ENCODE measurements at places on chromosomes 7 and 10.

DNA sequence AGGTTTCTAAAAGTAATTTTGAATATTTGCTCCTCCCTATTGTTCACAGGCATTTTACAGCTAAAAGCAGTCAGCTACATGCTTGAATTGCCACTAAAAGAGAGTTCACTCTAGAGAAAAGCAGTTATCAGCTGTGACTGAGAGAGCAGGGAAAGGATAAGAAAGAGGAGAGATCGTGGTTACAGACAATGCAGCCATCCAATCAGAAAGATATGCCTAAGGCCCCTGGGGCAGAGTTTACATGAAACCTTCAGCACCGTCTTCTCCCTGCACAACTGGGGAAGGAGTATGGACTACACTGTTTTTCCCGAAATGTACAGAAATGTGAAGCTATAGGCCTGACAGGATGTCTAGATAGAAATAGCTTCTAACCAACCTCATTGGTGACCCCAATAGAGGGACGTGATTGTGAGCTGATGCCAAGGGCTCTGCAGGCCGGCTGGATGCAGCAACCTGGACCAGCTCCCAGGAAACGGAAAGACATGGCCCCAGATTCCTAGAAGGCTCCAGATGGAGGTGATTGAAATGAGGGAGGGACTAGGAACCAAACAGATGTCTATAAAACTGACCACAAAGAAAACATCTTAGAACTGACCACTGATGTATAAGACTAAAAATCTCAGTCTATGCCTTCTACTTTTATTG, 3.2 kb upstream of the VSTM4 start:
- no peak for DNase-seq

- DNase-seq = no peak
Measured at GRCh38 chr7:29289156-29290021, 94.8 kb downstream of the CHN2 start.

DNA sequence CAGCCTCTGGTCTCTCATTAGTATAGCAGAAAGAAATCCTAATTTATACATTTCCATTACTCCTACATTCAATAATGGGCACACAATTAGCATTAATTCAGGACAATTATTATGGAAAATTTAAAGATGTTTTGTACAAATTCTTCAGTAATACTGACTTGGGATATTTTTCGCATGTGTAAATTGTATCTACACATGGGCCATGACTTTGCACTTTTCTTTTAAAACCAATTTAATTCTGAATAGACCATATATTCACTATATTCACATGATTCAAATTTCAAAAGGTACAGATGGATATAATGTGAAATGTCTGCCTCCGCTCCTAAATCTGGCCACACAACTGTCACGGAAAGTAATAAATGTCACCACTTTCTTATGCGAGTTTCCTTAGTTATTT, 123.0 kb downstream of the TCERG1L start:
- no peak for DNase-seq

- DNase-seq = no peak
Measured at GRCh38 chr10:122462533-122463465, 1.4 kb downstream of the HTRA1 start.

DNA sequence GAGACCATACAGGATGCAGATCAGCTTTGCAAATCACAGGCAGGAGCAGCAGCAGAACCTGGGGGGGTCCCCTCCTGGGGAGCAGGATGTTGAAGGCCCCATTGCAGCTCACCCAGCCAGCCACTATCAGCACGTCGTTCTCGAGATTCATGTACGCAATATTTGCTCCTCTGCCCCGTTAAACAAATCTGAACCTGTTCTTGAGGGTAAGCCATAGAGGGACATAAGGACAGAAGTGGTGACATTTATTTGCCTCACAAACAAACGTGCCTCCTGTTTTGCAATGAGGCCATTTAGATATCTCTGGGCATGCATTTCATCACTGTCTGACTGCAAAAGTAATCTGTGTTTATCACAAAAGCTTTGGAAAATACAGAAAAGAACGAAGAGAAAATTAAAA, 87.3 kb upstream of the BAIAP2L1 start:
- DNase-seq = no peak

DNA sequence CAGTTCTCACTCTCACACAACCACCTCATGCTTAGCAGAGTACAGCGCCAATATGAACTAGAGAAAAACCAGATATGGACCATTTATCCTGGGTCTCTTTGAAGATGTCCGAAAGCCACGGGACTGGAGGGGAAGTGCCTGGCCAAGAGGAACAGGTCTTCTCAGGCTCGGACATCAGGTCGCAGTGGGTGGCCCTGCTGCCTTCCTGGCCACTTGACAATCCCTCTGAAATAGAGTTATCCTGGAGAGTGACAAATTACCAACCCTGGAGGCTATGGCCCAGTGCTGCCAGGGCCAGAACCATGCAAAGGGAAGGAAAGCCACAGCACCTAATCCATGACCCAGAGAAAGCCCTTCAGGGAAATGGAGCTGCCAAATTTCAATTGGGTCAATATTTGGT, 646.8 kb upstream of the NRP1 start:
- no peak for DNase-seq

GRCh38 chr7:100896732-100897608, 1.3 kb upstream of the ACHE start:
- DNase-seq = no peak

GRCh38 chr7:2299131-2299829, 15.0 kb downstream of the SNX8 start:
- no peak for DNase-seq

DNA sequence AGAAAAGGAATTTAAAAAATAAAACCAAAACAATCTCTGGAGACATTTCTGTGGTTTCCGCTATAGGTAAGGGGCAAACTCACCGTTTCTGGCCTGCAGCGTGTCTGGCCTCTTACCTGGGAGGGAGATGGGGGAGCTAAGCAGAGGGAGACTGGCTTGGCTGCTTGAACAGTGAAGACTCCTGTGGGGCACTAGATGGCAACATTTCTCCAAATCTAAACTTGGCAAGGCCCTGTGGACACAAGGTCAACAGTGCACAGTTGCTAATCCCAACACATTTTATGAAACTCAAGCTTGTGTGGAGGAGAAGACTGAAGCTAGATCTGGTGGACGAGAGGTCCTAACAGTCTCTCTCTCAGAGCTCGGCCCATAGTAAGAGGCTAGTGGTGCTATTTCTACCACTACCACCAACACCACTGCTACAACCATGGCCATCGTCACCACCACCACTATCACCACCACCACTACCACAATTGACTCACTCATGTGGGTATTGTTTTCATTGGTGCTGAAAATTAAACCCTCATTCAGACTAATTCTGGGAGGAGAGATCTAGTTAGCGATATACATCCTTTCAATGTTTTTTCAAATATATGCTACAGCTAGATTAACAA, 28.4 kb upstream of the CDHR3 start:
- no peak for DNase-seq

- no peak for DNase-seq
Measured at GRCh38 chr7:77759294-77759889, 38.8 kb downstream of the TMEM60 start.

- no peak for DNase-seq
Measured at GRCh38 chr10:90930971-90931871, 10.3 kb upstream of the ANKRD1 start.

DNA sequence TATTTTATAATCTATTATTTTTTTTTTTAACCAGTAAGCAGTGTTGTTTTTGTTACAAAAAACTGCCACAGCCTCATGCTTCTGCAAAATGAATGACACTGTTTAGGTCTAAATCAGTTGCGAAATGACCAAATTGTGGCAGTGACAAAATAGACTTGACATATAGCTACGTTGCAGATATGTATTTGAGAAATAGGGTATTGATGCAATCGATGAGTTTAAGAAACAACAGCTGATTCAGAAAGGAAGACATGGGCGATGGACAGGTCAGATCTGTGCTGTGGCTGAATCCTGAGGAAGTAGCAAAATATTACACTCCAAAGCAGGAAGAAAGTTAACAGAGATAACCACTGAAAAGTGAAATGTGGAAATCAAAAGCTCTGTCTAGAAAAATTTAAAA, 89.0 kb upstream of the STEAP4 start:
- DNase-seq = no peak

- DNase-seq = no peak
Measured at GRCh38 chr7:17370901-17371585, 72.6 kb downstream of the AHR start.

DNA sequence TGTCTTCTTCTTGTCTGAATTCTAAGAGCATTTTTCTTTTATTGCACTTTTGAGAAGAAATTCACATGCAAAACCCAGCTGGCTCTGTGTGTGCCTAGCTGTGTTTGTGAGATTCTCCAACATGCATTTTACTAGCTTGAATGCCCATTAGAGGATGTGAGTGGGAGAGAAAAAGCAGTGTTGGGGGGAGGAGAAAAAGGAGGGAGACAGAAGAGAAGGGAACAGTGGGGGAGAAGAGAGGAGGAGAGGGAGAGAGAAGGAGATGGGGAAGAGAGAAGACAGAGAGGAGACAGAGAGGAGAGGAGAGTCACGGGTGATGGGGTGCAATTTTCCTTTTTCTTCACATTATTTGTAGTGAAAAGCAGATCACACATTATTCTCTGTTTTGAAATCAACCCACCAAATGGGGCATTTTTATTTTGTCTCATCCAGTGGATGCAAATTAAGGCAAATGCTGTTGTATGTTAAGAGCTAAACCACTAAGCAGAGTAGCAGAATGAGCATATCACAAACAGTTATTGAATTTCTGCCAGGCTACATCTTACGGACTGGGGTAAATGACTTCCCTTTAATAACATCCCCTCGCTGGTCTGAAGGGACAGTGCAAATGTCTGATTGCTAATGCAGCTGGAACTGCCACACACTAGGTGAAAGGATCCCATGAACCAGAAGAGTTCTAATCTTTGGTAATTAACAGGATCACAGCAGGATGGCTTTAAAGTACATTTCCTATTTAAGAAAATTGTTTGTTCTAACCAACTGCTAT, 849 bp downstream of the LRRN3 start:
- DNase-seq = no peak

DNA sequence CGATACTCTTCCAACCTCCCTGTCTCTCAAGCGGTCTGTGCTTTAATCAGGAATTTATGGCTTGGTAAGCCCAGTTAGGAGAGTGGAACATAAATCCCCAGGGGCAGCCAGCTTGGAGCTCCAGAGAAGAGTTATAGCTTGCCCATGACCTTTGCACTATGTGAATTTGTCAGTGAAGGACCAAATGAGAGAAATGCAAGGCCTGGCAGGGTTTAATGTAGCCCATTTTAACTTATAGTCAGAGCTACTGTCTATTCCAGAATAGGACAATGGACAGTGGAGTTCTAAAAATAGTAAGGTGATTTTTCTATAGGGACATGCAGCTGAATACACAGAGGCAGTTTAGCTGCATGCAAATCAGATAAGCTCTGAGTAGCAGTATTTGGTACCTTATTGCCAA, 142.6 kb upstream of the CAV2 start:
- no peak for DNase-seq

DNA sequence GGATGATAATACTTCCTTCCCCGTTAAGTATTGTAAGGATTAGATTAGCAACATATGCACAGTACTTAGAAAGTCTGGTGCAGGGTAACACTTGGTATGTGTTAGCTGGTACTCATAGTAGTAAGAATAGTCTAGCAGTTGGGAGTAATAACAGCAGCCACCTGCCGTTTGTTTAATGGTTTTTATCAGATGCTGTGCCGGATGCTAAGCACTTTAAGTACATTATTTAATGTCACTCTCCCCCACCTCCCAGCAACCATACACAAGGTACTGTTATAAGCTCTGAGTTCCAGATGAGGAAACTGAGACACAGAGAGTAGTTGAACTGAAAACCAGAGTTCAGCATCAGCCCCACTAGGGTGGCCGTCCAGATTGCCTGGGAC, 60.1 kb downstream of the ZMIZ1 start:
- DNase-seq = no peak

DNA sequence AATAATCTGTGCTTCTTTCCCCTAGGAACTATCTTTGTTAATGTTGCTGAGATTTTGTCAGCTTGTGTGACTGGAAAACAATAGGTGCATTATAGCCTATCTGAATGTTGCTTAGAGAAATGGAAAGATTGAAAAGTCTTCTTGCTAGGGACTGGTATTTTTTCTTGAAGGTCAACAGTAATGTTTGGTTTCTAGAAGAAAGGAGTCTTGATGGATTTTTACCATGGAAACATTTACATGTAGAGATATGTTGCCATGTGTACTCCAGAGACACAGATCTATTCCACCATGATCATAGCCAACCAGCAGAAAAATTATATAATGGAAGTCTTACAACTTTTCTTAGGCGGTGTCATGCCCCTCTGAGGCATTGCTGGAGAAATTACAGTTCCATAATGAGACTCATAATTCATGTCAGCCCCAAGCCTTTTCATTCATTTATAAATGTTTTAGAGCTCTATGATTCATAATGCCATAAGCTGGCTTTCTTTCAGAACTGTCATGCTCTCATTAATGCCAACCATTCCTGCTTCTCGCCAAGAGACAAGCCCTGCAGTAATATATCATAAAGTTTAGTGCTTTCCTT, 175.1 kb upstream of the PTPRZ1 start:
- DNase-seq = no peak

DNA sequence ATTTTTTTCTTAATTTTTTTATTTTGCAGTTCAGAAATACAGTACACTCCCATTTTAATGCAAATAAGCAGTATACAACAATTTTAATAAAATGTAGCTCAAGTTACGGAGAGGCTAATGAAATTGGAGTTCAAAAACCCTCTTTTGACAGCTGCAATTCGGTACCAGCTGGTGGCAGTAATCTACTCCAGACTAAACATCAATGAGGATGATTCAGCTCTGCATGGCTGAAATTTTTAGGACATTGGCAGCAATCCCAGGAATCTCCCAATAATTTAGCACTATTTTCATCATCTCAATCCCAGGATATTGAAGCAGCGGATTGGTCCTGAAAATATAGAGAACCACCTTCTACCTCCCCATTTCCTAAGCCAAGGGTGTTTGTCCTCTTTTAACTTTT, 278.8 kb downstream of the CACNA2D1 start:
- DNase-seq = no peak

DNA sequence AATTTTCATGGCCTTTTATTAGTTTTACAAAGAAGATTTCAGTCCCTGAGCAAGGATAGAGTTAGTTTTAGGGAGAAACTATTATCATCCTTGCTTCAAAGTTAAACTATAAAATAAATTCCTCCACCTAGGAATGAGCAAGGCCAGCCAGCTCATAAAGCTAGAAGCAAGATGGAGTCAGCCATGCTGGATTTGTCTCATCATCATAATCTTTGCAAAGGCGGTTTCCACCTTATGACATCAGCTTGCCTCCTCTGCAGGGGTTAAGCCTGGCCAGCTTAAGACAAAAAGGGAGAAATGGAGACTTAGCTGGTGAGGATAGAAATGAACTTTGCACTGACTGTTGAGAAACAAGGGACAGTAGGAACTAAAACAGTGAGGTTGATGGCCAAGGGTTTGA, 18.7 kb downstream of the SSMEM1 start:
- no peak for DNase-seq

DNA sequence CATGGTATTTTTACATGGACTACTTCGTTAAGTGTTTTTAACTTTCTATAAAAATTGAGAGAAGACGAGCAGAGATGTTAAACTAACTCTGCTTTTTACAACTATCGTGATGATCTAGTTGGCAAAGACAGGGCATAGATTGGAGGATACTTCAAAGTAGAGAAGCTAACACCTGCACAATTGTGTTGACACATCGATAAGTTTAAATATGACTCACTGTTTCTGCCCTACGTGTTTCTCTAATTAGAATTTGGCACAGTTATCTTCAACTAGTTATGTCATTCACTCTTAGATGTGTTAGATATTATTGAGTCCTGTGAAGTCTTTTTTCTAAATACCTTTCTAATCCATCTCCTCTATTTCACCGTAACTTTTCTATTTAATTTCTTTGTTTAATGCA, 68.5 kb upstream of the FERD3L start:
- no peak for DNase-seq
